Renal pelvis (tissue), 12 donors: ENCODE measurements at places on chromosomes 2 and 18. TPM values are rescaled to one million over a fixed set of nuclear protein-coding genes. Genes with fewer than 3 reads are reported as not detected.

DNA sequence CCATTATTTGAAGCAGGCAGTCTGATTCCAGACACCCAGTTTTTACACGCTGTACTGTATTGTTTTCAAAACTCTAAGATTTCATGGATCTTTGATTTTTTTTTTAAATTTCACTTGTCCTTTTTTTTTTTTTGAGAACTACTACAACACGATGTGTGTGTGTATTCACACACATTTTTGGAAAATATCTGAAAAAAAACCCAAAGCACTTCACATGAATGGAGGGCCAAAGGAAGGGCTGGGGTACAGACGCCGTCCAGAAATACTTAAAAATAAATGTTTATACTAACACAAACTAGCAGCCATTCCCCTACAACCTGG is 314 bp upstream of the SSB start:
- no peak for DNase-seq

- no peak for DNase-seq
Measured at GRCh38 chr2:132871831-132872230, 201.8 kb upstream of the LYPD1 start.

CHAC2 gene
- polyA plus RNA-seq: 3.7 TPM

DNA sequence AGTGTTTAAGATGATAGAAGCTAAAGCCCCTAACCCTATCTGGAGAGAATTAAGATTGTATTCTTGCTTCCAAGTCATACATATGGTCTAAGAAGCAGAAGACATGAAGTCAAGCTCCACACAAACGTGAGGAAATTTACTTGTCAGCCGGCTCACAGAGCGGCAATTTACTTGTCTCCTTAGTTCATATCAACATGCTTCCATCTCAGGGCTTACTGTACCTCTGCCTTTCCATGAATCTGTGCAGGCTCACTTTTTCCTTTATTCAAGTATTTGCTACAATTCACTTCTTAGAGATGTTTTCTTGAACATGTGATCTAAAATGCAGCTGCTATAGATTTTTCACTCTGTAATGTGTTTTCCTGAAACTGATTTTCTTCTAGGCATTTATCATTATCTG is 1386.4 kb downstream of the LRP1B start:
- no peak for DNase-seq
